ENCODE measurements at places on chromosomes 13 and 19.

DNA sequence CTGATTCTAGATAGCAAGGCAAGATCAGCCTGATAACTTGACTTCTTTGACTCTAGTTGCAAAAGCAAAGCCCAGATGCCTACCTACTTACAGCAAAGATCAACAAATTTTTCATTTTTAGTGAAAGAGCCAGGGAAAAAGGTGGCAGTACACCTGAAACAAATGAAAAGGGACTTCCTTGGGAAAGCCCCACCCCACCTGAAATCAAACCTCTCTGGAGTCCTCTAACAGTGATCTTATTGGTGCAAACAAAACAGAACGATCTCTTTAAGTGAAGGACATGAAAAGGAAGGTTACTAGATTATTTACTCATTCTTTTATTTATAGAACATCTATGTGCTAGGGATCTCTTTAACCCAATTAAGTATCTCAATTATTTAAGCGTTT, 507 bp upstream of the LCP1 start:
- no peak for DNase-seq

GRCh38 chr13:51308781-51309180, 30.7 kb upstream of the SERPINE3 start:
- DNase-seq = peak; percentile 57

- no peak for DNase-seq
Observed at GRCh38 chr13:113083402-113084061, 22.1 kb upstream of the F7 start.

- DNase-seq = peak; percentile 50
Observed at GRCh38 chr13:25375727-25376358, 4.1 kb downstream of the ATP8A2 start.

- DNase-seq = peak; percentile 86
Observed at GRCh38 chr19:6161271-6161850, 25.9 kb downstream of the ACSBG2 start.

GRCh38 chr13:65460136-65460535, 1770.0 kb downstream of the PCDH9 start:
- DNase-seq = no peak

All from common myeloid progenitor, CD34-positive (primary cell).